ENCODE measurements at places on chromosomes 4 and X.

- no peak for DNase-seq
These were observed 38.7 kb upstream of the DCLK2 start for GRCh38 chr4:150039274-150040127.

DNA sequence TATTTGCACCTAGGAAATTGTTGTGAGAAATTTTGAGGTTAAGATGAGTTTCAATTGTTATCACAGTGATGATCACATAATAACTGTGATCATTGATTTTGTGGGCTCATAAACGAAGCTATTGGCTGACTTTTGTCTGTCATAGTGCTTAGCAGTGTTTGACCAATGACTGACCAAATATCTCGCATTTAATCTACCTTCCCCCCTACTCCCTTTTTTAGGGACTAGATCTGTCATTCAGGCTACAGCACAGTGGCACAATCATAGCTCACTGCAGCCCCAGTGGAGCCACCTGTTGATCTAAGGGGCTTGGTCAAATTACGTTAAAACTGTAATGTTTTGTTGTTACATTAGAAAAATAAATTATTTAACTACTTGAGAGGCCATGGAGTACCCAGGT, 1.5 kb downstream of the FUNDC2 start:
- no peak for DNase-seq

- no peak for DNase-seq
These were observed 42.8 kb downstream of the CPXCR1 start for GRCh38 chrX:88789825-88790224.

- DNase-seq = no peak
These were observed 116.4 kb upstream of the BEND4 start for GRCh38 chr4:42268824-42269223.

GRCh38 chr4:157804986-157805385, 367.8 kb downstream of the GASK1B start:
- DNase-seq = no peak

DNA sequence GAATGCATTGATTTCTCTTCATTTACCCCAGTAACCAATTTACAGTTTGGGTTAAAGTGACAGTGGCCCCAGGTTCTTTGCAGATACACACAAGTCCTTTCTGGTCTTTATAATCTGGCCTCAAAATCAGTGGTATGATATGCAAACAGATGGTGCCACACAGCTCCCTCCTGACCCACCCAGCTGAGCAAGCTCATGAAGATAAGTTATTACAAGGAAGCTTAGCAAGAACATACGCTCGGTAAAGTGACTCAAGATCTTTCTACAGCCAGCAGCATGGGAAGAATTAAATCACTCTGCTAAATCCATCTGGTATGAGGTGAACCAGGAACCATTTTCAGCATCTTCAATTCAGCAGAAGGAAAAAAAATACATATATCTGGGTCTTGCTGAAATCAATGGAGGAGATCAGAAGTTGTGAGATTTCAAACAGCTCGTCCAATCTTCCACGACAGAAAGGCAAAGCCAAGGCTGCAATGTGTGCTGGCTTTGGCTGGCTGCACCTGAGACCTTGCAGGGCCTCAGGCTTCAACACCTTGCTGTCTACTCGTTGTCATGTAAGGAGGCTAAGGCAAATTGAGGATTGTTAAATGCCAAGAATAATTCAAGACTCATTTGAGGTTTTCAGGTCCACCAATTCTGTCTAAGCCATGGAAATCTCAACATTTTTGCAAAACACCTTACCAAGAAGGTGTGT, 28.2 kb downstream of the SEL1L3 start:
- DNase-seq = no peak

DNA sequence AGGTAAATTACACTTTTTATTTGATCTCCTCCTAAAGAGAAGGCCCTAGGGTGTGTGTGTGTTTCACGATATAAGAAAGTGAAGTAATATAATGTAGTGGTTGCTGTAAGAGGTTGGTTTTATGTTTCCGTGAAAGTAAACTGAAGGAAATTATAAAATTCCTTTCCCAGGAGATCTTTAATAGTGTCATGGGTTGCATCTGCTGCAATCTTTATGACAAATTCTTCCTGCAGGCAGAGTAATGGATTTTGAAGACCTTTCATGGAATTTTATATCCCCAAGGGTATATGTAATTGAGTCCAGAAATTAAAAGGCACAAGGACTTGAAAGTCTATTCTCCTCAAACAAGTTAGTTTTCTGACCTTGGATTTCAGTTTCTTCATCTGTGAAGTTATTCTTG, 538.6 kb downstream of the ANKRD50 start:
- no peak for DNase-seq

DNA sequence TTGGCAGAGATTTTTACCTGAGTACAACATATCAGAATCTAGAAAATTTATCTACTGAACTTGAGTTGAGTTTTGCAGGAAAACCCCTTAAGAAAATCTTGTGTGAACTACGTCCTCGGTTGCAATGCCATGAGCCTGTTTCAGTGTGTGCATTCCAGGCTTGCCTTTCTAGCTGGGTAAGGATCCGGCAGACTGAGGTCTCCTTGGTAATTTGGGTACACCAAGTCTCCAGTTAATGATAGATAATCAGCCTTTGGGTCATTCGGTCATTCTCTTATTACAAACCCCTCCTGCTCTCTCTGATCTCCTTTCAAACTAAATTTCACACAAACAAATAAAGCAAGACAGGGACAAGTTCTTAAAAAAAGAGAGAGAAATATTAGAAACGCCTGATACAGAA, 5.9 kb upstream of the HAND2 start:
- DNase-seq = no peak

Measured in ureter (tissue), 1 donor.